ENCODE measurements at places on chromosomes 5 and 9.

DNA sequence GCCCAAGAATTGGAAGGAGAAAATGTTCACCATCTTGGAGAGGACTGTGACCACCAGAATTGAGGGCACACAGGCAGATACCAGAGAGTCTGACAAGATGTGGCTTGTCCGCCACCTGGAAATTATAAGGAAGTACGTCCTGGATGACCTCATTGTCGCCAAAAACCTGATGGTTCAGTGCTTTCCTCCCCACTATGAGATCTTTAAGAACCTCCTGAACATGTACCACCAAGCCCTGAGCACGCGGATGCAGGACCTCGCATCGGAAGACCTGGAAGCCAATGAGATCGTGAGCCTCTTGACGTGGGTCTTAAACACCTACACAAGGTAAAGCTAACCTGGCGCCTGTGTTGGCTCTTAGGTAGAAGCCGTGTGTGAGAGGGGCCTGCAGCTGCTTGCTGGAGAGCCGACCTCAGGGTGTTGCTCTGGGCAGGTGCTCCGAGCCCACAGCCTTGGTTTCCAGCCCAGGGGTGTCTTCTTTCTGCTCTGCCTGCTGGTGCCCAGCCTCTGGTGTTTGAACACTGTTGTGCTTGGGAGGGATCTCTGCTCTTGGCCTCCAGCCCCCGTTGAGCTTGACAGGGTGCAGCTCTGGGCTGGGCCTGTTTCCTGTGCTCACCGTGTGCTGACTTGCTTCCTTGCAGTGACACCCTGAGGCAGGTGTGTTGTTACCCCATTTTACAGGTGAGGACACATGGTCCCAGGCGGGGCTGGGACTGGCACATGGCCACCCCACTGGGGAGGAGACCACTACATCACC lies 10.9 kb downstream of the EXOC3 start:
- no peak for DNase-seq

DNA sequence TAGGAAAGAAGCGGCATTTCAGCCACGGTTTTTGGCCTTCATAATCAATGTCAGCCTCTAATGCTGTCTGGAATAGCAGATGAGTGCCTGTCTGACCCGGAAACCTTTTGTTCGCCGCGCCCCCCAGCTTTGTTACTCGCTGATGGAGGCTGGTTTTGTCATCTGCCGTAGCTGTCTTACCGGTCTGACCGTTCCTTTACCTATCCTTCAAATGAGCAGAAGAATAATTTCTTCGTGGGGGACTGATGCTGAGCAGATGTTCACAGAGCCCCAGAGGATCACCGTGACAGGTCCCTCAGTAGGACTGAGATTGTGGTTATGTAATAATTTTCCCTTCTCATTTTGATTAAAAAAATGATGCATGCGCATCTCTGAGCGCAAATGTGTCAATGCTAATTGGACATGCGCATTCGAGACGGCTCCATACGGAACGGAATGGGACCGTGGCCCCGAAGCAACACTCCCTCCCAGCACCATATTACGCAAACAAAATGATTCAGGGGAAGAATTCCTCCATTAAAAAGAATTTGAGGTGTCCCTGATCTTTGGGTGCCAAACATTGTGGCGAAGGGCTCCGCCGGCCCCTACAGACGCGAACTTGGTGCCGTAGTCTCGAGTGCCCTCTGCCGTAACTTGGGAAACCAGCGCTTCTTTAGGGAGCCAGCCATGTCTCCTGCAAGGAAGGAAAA lies 27.6 kb downstream of the TLX3 start:
- no peak for DNase-seq

DNA sequence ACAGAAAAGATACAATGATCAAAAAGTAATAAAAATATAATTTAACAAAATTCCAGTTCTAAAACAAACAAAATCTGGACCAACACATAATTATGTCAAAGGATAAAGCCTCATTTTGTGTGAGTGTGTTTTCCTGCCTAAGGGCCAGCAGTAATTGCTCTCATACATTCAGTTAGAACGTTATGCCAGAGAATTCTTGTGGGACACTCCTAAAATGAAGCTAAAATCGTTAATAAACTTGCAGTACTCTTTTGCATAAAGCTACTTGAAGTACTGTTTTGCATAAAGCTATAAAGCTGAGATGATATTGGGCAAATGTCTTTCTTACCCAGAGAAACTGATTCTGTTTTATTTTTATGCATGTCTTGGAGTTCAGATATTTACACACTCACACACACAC lies 1072.3 kb downstream of the MAT2B start:
- no peak for DNase-seq

- no peak for DNase-seq
Measured at GRCh38 chr9:134707031-134707680, 65.6 kb downstream of the COL5A1 start.

GRCh38 chr9:69580582-69581214 lies 91.5 kb downstream of the APBA1 start:
- no peak for DNase-seq

GRCh38 chr5:160903551-160903950 lies 51.5 kb upstream of the ATP10B start:
- DNase-seq = no peak

- DNase-seq = no peak
Measured at GRCh38 chr5:4868140-4868735, 271.9 kb upstream of the ADAMTS16 start.

DNA sequence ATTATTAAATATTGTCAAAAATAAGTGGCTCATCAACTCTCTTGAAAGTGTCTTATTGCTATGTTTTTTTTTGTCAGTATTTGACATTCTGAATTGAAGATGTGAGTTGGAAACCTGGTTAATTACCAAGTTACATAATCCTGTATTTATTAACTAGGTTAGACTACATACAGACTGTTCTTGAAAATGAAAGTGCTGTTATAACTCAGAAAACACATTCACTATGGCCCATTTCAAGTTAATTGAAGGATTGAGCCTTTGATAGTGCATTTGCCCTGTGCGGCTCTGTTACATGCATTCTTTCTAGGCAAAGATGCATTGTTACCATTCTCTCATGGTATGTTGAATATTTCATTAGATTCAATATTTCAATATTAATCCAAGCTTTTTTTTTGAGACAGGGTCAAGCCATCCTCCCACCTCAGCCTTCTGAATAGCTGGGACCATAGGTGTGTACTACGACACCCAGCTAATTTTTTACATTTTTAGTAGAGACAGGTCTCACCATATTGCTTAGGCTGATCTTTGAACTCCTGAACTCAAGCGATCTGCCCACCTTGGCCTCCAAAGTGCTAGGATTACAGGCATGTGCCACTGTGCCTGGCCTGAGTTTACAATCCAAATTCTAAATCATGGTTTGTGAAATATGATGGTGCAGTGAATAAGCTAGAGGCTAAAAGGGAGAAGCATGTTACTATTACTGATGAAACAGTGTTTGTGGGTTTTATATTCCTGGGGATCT lies 10.0 kb downstream of the CTNNA1 start:
- DNase-seq = no peak

DNA sequence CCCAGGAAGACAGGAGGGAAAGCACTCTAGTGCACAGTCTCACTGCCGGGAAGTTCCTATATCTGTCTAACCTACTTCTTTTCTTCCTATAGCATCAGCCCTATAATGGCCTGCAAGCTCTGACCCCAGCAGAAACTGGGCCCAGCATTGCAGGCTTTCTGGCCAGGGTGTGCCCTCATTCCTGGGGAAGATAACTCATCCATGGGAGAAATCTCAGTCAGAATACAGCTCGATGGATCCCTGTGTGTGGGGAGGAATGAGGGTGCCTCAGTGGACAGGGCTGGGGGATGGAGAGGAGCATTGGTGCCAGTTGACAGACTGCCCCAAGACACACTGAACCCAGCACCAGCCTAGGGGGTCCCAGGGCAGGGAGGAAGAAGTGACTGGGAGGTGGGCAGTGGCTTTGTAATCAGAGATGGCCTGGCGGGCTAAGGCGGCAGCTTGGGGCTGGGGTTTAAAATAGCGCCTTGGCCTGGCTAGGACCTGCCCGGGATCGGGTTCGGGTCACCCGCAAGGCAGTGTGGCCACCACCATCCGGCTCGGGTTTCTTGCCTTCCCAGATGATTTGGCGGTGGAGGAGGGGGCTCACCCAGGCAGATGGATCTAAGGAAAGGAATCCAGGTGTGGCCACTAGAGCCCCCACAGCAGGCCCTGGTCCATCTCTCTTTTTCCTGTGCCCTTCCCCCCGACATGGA lies 7.6 kb upstream of the CXXC5 start:
- no peak for DNase-seq

DNA sequence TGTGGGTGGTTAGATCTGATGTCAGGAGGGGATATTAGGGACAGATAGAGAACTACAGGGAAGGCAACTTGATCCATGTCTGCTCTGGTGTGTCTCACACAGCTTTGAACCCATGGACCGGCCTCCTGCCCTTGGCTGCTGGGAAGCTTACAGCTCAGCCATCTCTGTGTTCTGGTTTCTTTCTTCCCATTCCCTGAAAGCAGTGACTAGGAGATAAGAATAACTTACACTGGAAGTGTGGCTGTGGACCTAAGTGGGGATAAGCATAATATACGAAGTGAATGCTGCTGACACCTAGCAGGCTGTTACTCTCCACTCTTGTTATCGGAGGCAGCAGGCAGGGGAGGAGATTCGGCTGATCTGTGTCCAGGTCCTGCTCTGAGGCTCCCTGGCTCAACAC lies 282.3 kb upstream of the TUT7 start:
- no peak for DNase-seq

DNA sequence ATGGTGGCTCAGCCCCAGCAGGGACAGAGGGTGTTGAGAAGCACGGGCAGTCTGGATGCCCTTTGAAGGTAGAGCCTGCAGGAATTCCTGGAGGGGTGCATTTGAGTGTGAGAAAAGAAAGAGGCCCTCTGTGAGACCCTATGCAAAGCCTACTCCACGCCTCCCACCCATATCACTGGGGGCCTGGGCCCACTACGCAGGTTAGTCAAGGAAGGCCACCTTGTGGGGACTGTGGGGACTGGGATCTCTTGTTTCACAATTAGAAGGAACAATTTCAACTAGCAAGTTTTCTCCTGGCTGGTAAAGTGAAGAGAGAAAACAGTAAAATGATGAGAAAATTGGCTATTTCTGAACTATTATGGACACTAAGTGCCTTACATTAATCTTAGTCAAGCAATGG lies 486.2 kb upstream of the DAP start:
- no peak for DNase-seq

GRCh38 chr9:18421391-18421790 lies 52.6 kb upstream of the ADAMTSL1 start:
- DNase-seq = peak; percentile 1
